Foreskin keratinocyte (primary cell): ENCODE measurements at places on chromosomes 4 and X.

GRCh38 chr4:39544580-39545315, 17.5 kb upstream of the UGDH start:
- DNase-seq: no peak

- DNase-seq: no peak
These were observed 9.4 kb downstream of the NPY5R start for GRCh38 chr4:163353054-163353453.

- no peak for DNase-seq
These were observed 14.9 kb downstream of the LSM6 start for GRCh38 chr4:146190456-146190855.

DNA sequence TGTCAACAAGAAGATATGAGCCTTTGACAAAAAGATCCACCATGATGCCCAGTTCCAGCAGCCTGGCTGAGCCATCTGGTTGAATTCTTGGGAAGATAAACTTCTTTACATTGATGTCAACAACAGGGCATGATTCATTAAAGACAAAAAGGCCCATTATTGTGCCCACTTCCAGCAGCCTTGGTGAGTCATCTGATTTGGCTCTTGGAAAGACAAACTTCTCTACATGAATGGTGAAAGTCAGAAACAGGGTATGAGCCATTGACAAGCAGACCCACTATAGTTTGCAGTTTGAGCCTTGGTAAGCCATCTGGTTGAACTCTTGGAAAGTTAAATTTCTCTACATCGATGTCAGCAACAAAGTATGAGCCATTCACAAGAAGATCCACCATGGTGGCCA, 4.1 kb upstream of the CSF2RA start:
- DNase-seq: no peak

GRCh38 chr4:176464748-176465147, 145.0 kb downstream of the SPCS3 start:
- DNase-seq: no peak

GRCh38 chr4:37858872-37859271, 32.0 kb upstream of the TBC1D1 start:
- DNase-seq: no peak

GRCh38 chr4:186104114-186104889, at the start of gene FAM149A:
Gene FAM149A (plus strand): TSS chr4:186104704.
- no peak for DNase-seq

- no peak for DNase-seq
These were observed 76.8 kb upstream of the RBMXL3 start for GRCh38 chrX:115112411-115112810.

GRCh38 chr4:165718660-165719059, 154.4 kb upstream of the TLL1 start:
- DNase-seq: no peak

- no peak for DNase-seq
These were observed 19.1 kb upstream of the CXCL11 start for GRCh38 chr4:76055016-76055415.

DNA sequence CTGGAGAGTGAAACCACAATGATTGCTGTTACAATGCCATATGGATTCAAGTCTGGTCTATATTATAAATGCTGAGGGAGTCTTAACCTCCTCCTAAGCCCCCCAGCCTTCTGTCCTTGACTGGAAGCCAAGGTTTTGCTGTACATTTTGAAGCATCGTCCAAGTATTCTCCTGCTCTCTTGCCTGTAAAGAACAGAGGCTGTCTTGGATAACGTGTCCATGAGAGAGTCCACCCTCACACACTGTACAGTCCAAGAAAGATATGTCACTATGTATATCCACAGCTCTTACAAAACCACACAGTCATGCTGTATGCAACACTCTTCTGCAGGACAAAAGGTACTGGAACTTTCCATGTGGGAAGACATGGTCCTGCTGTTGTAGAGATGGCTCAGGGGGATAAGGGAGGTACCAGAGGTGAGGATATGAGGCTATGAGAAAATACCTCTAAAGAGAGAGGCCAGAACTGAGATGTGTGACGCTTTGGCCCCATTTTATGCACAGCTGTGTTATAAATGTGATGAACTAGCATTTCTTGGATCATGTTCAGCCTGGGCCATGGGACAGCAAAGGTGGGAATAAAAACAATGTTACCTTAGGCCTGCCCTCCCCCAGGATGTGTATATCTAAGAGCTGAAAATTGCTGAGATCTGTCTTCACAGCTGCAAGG, 678.6 kb downstream of the IQCM start:
- no peak for DNase-seq

- no peak for DNase-seq
These were observed 140.0 kb upstream of the MSX1 start for GRCh38 chr4:4719436-4719835.

GRCh38 chr4:123007679-123008078, 85.3 kb upstream of the NUDT6 start:
- DNase-seq: no peak

- peak; percentile 64 for DNase-seq
These were observed 202.9 kb downstream of the CFAP299 start for GRCh38 chr4:80538276-80538926.

- no peak for DNase-seq
These were observed 1.0 kb upstream of the GRPEL1 start for GRCh38 chr4:7068883-7069282.

DNA sequence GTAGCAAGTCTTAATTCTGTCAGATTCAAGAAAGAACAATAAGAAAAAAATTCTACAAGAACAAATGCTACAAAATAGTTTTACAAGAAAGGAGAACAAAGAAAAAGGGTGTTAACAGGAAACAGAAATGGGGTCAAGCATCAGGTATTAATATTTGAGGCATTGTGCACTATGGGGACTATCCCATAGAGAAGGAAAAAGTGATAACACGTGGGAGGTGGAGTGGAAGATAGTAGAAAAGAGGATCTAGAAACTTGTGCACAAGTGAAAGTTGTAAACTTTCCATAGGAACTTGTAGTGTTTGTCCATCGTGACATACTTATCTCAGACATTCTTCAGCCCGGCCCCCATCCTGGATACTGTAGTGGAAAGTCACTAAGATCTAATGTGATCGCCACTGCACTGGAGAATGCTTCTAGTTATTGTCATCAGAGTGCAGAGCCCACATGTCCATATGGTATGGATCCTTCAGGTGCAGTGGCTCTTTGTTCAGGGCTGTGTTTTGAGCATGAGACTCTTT, 15.4 kb upstream of the NFXL1 start:
- DNase-seq: no peak

GRCh38 chrX:48753708-48754228, 7.8 kb upstream of the GLOD5 start:
- no peak for DNase-seq

GRCh38 chr4:62360156-62360545, 1160.0 kb downstream of the ADGRL3 start:
- DNase-seq: no peak

DNA sequence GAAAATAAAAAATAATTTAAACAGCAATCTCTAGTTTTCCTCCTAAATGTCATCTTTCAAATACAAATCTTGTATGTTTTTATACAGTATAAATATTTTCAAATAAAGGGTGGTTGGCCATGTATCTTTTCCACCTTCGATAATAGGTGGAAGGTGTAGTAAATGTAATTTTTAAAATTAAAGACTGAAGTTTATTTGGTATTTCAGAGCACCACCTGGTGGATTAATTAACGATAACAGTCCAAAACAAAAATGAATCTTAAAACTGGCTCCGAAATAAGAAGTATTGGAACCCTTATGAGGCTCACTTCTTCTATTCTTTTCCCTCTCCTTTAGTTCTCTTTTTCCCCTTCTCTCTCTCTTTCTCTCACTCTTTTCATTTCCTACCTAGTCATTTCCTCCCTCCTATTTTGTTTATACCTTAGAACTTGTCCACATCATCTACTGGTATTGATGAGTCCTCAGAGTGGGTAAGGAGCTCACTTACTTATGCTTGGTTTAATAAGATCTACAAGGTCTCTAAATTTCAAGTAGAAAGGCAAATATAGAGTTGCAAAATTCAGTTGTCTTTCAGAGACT, 82.9 kb upstream of the EXOC1L start:
- peak; percentile 10 for DNase-seq

DNA sequence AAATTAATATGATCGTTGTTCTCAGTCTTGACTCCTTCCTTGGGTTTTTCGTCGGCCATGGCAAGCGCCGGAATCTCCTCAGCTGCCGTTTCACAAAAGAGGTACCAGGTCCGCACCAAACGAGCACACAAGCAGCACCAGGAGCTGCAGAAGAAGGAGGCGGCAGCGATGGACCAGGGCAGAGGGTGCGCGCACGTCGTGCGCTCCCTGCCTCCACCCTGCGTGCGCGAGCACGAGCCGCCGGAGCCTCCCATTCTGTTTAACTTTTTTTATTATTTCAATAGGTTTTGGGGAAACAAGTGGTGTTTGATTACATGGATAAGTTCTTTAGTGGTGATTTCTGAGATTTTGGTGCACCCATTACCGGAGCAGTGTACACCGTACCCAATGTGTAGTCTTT, 158.2 kb downstream of the PLS3 start:
- DNase-seq: no peak

DNA sequence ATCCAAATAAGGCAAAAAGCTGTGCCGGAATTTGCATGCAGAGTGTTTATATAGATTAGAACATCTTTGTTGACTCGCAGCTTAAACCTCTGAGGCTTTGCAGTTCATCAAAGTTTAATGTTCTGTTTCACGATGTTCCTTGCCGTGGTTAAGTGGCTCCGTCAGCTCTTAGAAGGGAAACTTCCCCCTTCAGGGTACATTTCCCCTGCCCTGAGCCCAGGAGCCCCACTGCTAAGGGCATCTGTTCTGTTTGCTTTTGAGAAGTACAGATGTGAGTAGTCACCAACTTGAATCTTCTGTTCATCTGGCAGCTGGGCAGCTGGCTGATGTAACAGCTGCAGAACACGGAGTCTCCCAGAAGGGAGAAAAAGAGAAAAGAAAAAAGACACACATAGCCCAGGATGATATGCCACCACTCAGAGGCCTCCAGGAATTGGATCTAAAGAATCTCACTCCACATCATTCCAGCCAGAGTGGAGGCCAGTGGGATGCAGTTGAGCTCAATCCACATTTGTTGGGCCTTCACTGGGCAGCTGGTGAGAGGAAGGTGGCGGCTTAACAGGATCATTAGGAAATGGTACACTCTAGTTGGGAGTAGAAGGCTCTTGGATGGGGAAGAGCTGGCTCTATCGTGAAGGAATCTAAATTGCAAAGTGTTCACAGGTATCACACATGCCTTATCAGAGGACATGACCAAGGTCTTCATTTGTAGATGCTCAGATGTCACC, 178.7 kb upstream of the RBPJ start:
- DNase-seq: no peak

DNA sequence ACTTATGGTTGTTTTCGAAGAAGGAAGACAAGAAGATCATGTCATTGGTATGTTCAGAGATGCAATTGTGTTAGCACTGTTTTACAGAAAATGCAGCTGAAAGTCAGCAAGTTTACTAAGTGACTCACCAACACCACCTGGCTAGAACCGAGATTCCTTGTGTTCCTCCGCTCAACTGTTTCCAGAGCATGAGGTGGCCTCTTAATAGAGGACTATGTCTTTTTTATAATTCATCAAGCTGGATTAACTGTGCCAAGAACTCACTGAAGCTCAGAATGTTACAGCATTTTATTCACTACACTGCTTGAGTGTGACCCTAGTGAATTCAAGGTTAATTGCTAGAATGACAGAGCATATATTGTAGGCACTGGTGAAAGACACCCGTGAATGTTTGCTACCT, 1573.5 kb upstream of the TENM3 start:
- DNase-seq: peak; percentile 54

DNA sequence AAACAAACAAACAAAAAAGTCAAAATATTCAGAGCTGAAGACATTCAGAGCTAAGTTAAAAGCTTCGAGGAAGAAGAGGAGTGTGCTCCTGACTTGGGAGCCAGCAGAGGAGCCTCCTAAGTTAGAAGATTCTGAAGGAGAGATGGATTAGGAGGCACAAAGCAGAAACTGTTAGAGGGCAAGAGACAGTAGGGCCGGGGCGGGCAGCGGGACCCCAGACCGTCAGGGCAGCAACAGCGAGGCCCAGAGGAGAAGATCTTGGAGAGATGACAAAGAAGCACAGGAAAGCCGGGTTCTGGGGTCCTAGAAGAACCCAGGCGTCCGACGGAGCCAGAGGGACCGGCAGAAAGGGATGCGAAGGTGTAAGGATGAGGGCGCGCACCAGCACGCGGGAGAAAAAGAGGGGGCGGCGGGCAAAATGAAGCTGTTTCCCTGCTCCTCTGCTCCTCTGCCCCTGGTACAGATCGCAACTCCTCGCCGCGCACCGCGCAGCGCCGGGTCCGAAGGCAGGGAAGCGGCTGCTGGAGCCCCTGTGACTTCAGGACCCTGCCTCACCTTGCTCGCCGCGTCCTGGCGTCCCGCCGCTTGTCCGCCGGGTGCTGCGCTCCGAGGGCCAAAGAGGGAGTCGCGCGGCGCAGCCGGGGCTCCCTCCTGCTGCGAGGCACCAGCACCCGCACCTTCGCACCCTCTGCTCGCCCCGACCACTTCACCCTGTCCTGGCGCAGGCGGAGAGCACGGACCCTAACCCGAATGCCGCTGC, 477 bp downstream of the KLHL13 start:
- DNase-seq: no peak

- no peak for DNase-seq
These were observed 11.4 kb downstream of the ADGRA3 start for GRCh38 chr4:22504447-22504846.

DNA sequence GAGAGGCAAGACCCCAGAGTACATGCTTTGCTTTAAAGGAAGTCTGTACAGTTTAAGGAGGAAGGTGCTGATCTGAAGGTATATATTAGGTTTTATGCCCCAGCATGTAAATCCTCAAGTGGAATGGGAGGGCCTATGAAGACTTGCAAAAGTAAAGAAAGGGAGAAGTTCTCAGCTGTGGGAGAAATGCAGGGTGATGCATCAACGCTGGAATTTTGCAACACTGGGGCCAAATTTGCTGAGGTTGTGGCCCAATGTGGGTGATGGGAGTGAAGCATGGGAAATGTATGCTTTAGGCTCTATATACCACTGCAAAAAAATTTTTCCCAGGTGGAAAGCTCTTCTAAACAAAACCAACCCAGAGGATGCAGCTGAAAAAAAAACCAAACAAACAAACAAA, 33.8 kb upstream of the GPR174 start:
- no peak for DNase-seq

- DNase-seq: no peak
These were observed 22.1 kb upstream of the NDST3 start for GRCh38 chr4:118012142-118012541.

DNA sequence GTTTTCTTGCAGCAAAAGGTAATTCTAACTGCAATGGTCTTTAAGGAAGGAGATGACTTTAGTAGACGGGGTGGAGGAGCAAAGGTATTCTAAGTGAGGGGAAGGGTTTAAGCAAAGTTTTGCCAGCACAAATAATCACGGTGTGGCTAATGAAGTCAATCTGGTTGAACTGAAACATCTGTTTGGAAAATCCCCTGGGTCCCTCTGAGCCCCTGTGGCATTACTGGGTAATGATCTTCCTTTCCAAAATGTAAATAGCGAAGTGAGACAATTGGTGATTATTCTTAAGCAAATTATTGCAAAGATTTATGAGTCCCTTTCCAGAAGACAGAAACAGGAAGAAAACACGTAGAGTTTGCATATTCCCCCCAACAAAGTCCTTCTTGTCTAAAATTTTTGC, 47.2 kb downstream of the FGFBP1 start:
- DNase-seq: no peak
